ENCODE measurements at places on chromosomes 16 and 17.

DNA sequence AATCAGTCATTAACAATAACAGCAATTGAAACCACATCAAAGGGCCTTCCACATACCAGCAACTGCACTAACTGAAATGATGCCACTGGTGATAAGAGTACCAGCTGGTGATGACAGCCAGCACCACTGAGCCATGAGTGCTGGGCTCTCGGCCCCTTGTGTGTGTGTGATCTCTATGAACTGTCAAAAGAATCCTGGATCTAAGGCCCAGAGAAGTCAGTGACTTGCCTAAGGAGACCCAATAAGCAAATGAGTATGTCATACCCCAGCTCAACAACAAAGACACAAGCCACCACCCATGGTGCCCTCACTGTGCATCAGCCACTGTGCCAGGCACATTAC lies 220.9 kb downstream of the ZNF423 start:
- H3K4me3 ChIP-seq, result no peak overlapping the region
- H3K4me1 ChIP-seq, result peaks cover 11% of the 10 kb centered on the region
- H3K27ac ChIP-seq, result no peak overlapping the region
- no peaks in the 10 kb centered on the region for H3K36me3 ChIP-seq
- no peak for DNase-seq

DNA sequence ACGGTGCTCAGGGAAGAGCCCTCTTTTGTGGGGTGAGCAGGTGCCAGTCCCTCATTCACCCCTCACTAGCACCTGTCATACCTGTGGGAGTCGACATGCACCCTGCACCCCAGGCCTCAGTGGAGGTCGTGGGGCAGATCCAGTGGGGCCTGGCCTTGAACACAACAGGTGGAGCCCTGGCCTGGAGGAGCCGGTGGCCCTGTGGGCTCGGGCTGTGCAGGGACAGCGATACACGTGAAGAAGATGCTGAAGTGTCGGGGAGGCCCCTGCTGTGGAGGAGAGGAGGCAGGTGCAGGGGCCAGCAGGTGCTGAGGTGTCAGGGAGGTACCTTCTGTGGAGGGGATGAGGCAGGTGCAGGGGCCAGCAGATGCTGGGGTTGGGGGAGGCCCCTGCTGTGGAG lies 31.8 kb downstream of the ZNF750 start:
- DNase-seq, result no peak
- H3K36me3 ChIP-seq, result no peaks in the 10 kb centered on the region
- H3K27ac ChIP-seq, result no peak overlapping the region
- H3K4me3 ChIP-seq, result no peak overlapping the region

- H3K36me3 ChIP-seq, result no peaks in the 10 kb centered on the region
- H3K4me3 ChIP-seq, result no peak overlapping the region
- H3K27me3 ChIP-seq, result no peaks in the 10 kb centered on the region
- no peaks in the 10 kb centered on the region for H3K4me1 ChIP-seq
- no peak overlapping the region for H3K27ac ChIP-seq
Observed at GRCh38 chr16:48949636-48950035, 332.0 kb downstream of the CBLN1 start.

GRCh38 chr16:20811889-20812439 lies 5.6 kb downstream of the REXO5 start:
- no peak overlapping the region for H3K27ac ChIP-seq
- H3K4me3 ChIP-seq, result no peak overlapping the region
- no peaks in the 10 kb centered on the region for H3K4me1 ChIP-seq
- H3K27me3 ChIP-seq, result no peaks in the 10 kb centered on the region
- no peaks in the 10 kb centered on the region for H3K36me3 ChIP-seq
- no peak for DNase-seq

GRCh38 chr17:83041305-83041704 lies 38.1 kb upstream of the METRNL start:
- H3K27me3 ChIP-seq, result no peaks in the 10 kb centered on the region
- no peak overlapping the region for H3K27ac ChIP-seq
- H3K4me3 ChIP-seq, result no peak overlapping the region
- H3K36me3 ChIP-seq, result peaks cover 14% of the 10 kb centered on the region
- DNase-seq, result peak; percentile 23

GRCh38 chr17:45397796-45398195 lies 34.9 kb downstream of the ARHGAP27 start:
- no peak for DNase-seq
- H3K36me3 ChIP-seq, result no peaks in the 10 kb centered on the region
- no peak overlapping the region for H3K4me3 ChIP-seq
- H3K27ac ChIP-seq, result no peak overlapping the region

DNA sequence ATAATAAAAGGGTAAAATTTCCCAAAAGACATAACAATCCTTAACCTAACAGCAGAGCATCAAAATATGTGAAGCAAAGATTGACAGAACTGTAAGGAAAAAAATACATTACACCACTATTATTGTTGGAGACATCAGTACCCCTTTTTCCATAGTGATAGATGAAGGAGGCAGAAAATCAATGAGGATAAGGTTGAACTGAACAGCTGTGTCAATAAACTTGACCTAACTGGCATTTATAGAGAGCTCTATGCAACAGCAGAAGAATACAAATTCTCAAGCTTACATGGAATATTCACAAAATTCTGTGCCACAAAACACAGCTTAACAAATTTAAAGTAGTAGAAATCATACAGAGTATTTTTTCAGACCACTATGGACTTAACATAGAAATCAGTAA lies 195.0 kb upstream of the ELAC2 start:
- no peaks in the 10 kb centered on the region for H3K36me3 ChIP-seq
- no peak for DNase-seq
- H3K4me1 ChIP-seq, result peaks cover 5% of the 10 kb centered on the region

DNA sequence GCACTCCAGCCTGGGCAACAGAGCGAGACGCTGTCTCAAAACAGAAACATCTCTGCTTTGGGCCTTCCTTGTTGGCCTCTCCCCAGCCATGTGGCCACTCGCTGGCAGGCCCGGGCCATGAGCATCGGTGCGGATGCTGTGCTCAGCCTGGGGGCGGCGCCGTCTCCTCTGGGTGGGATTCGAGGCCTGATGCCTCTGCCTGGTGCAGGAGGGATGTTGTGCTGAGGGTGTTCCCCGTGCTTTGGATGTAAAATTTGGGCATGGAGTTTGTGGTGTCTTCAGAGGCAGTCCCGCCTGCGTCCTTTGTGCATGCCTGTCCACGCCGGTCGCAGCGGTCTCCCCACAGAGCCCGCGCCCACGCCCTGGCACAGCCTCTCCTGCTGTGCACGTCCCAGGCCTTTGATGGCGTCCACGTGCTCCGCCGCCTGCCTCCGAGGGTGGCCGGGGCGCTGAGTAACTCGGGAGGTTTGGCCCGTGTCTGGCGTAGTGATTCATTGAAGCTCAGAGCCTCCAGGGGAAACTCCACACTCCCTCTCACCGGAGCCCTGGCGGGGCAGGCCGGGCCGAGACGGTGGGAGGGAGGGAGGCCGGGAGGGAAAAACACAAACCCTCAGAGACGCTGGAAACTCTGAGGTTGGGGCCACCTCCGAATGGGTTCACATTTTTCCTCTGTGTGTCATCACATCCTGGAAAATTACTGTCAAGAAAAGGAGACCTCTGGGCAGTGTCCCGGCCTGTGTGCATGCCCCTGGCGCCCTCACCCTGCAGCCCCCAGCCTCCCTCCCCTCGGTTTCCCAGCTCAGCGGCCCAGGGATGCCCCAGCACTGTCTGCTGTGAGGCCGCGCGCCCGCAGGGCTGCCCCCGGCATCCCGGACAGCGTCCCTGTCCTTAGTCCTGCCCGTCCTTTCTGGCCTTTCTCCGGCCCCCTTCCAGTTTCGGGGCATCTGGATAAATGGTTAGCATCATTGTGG lies 19.0 kb downstream of the CENPX start:
- peak overlapping the region; percentile 82 for H3K27ac ChIP-seq
- H3K4me3 ChIP-seq, result no peak overlapping the region
- peaks cover 27% of the 10 kb centered on the region for H3K4me1 ChIP-seq
- DNase-seq, result peak; percentile 99

GRCh38 chr16:23700509-23700908 lies 12.5 kb downstream of the ERN2 start:
- DNase-seq, result peak; percentile 14
- H3K4me1 ChIP-seq, result no peaks in the 10 kb centered on the region
- H3K4me3 ChIP-seq, result no peak overlapping the region
- H3K27ac ChIP-seq, result no peak overlapping the region

DNA sequence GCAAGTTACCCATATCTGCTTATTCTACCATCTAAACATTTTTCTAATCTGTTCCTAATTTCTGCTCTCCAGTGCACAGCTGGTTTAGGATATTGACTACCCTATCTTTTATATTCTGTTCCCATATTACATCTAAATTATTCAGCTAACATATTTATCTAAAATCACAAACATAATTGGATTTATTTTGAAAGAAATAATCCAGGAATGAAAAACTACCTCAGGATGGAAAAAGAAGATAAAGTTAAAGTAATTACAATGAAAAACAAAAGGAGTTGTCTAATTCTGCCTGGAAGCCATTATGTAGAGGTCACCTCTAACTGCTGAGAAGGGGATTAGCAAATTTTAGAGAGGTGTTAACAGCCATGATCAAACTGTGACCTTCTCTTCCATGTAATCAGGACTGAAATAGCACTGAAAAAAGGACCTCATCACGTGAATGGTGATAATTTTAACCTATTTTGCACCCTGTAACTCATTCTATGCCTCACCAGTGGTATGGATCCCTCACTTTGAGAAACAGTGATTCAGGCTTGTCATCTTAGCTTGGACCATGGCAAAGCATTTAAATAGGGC lies 653.3 kb downstream of the CDH11 start:
- no peak for DNase-seq
- no peaks in the 10 kb centered on the region for H3K27me3 ChIP-seq
- H3K36me3 ChIP-seq, result no peaks in the 10 kb centered on the region
- no peak overlapping the region for H3K27ac ChIP-seq
- H3K4me3 ChIP-seq, result no peak overlapping the region

- DNase-seq, result no peak
- no peak overlapping the region for H3K4me3 ChIP-seq
- H3K27ac ChIP-seq, result no peak overlapping the region
- H3K36me3 ChIP-seq, result no peaks in the 10 kb centered on the region
Observed at GRCh38 chr17:14211801-14212200, 24.9 kb downstream of the CDRT15 start.

GRCh38 chr17:63973930-63974593 lies 1.3 kb upstream of the SCN4A start:
- DNase-seq, result peak; percentile 65
- no peaks in the 10 kb centered on the region for H3K27me3 ChIP-seq
- peaks cover 13% of the 10 kb centered on the region for H3K4me1 ChIP-seq
- peak overlapping the region; percentile 26 for H3K27ac ChIP-seq
- no peaks in the 10 kb centered on the region for H3K36me3 ChIP-seq
- no peak overlapping the region for H3K4me3 ChIP-seq

DNA sequence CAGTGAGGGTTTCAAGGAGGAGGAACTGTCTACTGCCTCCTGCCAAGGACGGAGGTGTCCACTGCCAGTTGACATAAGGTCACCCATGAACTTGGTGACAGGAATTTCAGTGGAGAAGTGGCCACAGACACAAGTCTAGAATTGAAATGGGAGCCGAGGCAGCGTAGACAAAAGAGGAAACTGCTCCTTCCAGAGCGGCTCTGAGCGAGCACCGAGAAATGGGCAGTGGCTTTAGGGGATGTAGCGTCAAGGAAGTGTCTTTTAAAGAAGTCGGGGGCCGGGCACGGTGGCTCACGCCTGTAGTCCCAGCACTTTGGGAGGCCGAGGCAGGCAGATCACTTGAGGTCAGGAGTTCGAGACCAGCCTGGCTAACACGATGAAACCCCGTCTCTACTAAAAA lies 3.1 kb upstream of the SERPINF1 start:
- no peaks in the 10 kb centered on the region for H3K27me3 ChIP-seq
- no peak overlapping the region for H3K4me3 ChIP-seq
- H3K27ac ChIP-seq, result no peak overlapping the region
- H3K36me3 ChIP-seq, result no peaks in the 10 kb centered on the region
- H3K4me1 ChIP-seq, result peaks cover 23% of the 10 kb centered on the region

GRCh38 chr17:71234349-71234748 lies 886.5 kb upstream of the SOX9 start:
- DNase-seq, result no peak
- no peak overlapping the region for H3K4me3 ChIP-seq
- H3K36me3 ChIP-seq, result no peaks in the 10 kb centered on the region
- no peaks in the 10 kb centered on the region for H3K27me3 ChIP-seq
- H3K27ac ChIP-seq, result no peak overlapping the region

DNA sequence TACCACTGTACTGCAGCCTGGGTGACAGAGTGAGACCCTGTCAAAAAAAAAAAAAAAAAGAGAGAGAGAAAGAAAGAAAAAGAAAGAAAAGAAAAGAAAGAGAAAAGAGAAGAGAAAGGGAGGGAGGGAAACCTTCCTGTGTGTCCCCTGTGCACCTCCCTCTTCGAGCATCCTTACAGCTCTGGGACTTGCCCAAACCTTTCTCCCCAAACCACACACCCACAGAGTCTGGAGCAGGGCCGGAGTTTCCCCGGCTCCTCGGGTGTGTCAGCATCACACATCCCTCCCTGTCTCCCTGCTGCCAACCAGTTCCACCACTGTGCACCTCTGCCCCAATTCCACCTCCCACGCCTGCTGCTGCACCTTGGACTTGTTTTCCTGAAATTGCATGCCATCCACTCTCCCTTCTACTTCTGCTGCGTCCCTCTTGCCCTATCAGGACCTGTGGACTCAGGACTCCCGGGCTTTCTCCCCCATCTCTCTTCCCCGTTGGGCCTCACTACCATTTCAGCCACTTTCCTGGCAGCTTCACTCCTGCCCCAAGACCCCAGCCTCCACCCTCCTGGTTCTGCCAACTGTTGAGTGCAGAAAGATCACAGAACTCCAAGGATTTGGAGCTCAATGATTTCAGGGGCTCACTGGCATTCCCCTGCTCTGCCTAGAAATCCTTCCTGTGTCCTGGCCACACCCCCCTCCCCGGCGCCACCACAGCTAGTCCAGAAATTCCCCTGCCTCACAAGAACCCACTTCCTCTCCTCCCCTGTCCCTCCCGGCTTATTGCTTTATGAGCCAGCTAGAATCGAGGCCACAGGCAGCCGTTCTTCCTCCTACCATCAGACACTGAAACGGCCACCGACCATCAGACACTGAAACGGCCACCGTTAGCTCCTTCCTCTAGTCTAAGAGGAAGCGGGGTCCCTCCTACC lies 3.7 kb upstream of the CDK3 start:
- peak overlapping the region; percentile 39 for H3K27ac ChIP-seq
- no peaks in the 10 kb centered on the region for H3K36me3 ChIP-seq
- H3K4me3 ChIP-seq, result no peak overlapping the region
- H3K4me1 ChIP-seq, result peaks cover 15% of the 10 kb centered on the region
- DNase-seq, result peak; percentile 82

DNA sequence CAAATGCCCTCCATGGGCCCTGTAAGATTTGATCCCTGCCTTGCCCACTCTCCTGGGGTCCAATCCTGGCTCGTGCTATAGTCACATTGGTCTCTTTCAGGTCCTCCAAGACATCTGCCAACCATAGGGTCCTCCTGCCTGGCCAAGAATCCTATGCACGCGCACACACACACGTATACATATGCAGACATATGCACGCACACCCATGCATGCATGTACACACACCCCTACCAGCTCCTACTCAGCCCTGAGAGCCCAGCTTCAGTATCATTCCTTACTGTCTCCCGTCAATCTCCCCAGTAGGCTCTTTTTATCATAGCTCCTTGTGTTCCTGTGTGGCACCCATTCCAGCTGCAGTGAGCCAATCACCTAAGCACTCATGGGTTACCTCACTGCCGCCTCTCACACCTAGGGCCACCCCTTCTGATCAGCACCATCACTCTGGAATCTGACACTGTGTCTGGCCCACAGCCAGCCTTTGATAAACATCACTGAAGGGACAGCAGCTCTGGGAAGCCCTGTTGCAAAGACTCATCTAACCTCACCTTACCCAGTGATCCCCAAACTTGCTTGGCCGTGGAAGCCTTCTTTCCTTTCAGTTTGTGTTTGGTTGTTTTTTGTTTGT lies 7.9 kb upstream of the DNAH17 start:
- H3K4me3 ChIP-seq, result no peak overlapping the region
- no peaks in the 10 kb centered on the region for H3K27me3 ChIP-seq
- H3K4me1 ChIP-seq, result no peaks in the 10 kb centered on the region
- H3K36me3 ChIP-seq, result no peaks in the 10 kb centered on the region
